T-helper 17 cell (primary cell): ENCODE measurements at places on chromosomes 6 and 20.

GRCh38 chr6:158131926-158132325 is 36.1 kb downstream of the SERAC1 start:
- H3K36me3 ChIP-seq = no peaks in the 10 kb centered on the region
- H3K4me3 ChIP-seq = no peak overlapping the region
- H3K27me3 ChIP-seq = no peaks in the 10 kb centered on the region
- DNase-seq = no peak

- H3K4me1 ChIP-seq = peaks cover 11% of the 10 kb centered on the region
- DNase-seq = no peak
- H3K27me3 ChIP-seq = no peaks in the 10 kb centered on the region
These were observed 5.6 kb upstream of the LY6G5C start for GRCh38 chr6:31686483-31686882.

- no peak overlapping the region for H3K4me3 ChIP-seq
- DNase-seq = no peak
- H3K36me3 ChIP-seq = peaks cover 3% of the 10 kb centered on the region
- peaks cover 3% of the 10 kb centered on the region for H3K4me1 ChIP-seq
- no peak overlapping the region for H3K27ac ChIP-seq
- H3K27me3 ChIP-seq = peaks cover 86% of the 10 kb centered on the region
These were observed 5.8 kb upstream of the SIM1 start for GRCh38 chr6:100470422-100471120.

- H3K27me3 ChIP-seq = no peaks in the 10 kb centered on the region
- H3K4me3 ChIP-seq = no peak overlapping the region
- no peak overlapping the region for H3K27ac ChIP-seq
- DNase-seq = no peak
- H3K36me3 ChIP-seq = peaks cover 2% of the 10 kb centered on the region
These were observed 33.6 kb downstream of the CDK19 start for GRCh38 chr6:110781522-110782214.

DNA sequence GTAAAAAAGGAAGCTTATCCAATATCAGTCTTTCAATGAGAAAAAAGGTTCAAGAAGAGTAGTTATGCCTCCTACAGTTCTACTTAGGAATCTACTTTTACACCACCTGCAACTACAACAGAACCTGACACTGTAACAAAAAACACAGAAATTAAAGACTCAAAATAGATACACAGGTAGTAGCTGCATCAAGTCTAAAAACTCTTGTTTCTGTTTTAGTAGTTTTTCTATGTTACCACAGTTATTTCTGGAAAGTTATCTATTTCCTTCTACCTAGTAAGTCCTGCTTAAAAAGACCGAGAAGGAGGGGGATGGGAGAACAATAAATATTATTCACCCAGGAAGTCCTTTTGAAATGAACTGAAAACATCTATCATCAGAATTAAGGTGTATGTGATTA is 52.5 kb downstream of the ATG5 start:
- H3K27me3 ChIP-seq = no peaks in the 10 kb centered on the region
- no peak overlapping the region for H3K27ac ChIP-seq
- H3K36me3 ChIP-seq = peaks cover 2% of the 10 kb centered on the region
- no peak overlapping the region for H3K4me3 ChIP-seq

DNA sequence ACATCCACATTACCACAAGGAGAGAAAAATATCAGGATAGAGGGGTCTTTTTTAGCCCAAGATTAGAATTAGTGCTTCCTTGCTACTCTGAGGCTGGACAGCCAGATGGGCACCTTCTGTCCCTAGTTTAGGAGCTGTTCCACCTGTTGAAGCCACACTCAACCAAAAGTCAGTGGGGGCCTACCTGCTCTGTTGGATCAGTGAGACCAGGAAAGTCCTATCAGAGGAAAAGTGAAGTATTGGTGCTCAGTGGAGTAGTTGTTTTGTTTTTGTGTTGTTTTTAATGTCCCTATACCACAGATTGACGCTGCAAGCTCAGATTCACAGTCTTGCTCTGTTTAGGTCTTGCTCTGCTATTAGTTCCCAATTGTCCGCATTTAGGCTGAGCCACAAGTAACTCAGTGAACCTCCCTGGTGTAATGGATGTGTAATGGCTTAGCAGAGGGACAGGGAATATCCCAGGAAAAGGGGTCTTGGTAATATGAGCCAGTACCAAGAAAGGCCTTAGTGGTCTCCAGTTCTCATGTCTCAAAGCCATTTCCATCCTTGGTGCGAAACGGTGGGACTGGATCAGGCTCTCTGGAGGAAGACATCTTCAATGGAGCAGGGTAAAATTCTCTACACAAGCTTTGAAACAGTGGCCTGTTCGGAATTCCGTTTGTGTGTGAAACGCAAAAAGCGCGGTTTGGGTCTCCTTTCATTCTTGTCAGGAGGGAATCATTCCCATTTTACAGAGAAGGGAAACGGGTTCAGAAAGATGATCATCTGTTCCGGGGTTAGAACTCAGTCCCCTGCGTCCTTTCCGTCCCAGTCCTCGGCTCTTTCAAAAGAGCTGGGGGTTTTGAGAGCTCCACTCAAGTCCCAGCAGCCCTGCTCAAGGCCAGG is 631 bp upstream of the PABPC1L start:
- H3K27ac ChIP-seq = peak overlapping the region; percentile 85
- H3K36me3 ChIP-seq = no peaks in the 10 kb centered on the region
- no peaks in the 10 kb centered on the region for H3K27me3 ChIP-seq

DNA sequence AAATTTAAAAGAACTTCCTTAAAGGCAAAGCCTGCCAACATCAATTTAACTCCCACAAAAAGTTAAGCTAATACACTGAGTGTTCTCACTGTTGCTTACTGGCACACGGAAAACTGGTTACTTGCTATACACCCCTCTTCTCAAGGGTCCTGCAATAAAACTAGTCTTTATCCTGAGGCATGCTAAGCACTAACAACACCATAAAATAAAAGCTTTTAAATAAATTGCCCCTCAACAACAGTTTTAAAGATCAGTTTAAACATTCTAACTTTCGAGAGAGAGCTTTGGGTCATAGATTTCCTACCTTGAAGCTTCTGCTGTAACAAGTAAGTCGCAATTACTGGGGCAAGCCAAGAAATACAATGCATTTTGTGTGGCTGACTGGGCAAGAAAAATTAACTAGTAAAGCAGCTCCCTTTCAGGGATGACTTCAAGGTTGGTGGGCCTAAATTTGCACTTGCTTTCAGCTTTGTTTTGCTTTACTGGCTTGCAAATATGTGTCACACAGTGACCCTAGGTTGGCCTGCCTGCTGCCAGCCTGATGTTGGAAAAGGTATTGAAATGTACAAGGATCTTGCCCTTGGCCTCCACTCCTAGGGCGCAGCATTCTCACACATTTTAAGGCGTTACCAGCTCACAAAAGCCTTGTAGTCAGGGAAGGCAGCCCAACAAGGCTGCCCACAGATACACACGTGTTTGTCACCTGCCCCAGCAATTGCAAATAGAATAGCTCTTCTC is 4.0 kb upstream of the HEY2 start:
- H3K27ac ChIP-seq = no peak overlapping the region
- no peak overlapping the region for H3K4me3 ChIP-seq
- DNase-seq = no peak
- H3K36me3 ChIP-seq = peaks cover 4% of the 10 kb centered on the region

- H3K27me3 ChIP-seq = peaks cover 17% of the 10 kb centered on the region
- H3K36me3 ChIP-seq = peaks cover 2% of the 10 kb centered on the region
- DNase-seq = no peak
- peaks cover 10% of the 10 kb centered on the region for H3K4me1 ChIP-seq
- peak overlapping the region; percentile 32 for H3K27ac ChIP-seq
- H3K4me3 ChIP-seq = peak overlapping the region; percentile 67
These were observed 18.7 kb downstream of the TUBB2B start for GRCh38 chr6:3208775-3209113.

DNA sequence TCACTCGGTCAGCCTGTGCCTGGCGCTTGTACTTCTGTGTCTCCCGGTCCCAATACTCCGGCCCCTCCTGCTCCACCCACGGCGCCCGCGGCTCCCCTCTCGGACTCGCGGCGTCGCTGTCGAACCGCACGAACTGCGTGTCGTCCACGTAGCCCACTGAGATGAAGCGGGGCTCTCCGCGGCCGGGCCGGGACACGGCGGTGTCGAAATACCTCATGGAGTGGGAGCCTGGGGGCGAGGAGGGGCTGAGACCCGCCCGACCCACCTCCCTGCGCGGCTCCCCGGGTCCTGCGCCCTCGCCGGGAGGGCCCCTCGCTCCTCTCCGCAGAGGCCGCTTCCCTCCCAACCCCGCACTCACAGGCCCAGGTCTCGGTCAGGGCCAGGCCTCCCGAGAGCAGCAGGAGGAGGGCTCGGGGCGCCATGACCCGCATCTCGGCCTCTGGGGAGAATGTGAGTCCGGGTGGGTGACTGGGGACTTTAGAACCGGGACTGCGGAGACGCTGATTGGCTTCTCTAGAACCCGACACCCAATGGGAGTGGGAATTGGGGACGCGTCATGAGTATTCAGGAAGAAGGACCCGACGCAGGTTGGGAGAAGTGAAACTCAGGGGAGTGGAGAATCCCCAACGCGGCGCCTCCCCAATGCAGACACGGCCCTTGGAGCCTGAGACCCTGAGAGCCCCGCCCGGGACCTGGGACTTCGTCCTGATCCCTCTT is at the start of gene HLA-C:
TSS of gene HLA-C (minus strand) at position 452 of the 717 bp plus-strand sequence. CDS start at position 431, 21 bp downstream.
- H3K4me3 ChIP-seq = peak within 1 kb of the TSS; percentile 97
- peak; percentile 84 for DNase-seq
- peaks cover 23% of the 10 kb centered on the region for H3K36me3 ChIP-seq
- peaks cover 69% of the 10 kb centered on the region for H3K4me1 ChIP-seq
- H3K27ac ChIP-seq = peak within 1 kb of the TSS; percentile 100
- no peaks in the 10 kb centered on the region for H3K27me3 ChIP-seq

GRCh38 chr20:63452821-63453523 is 19.5 kb downstream of the KCNQ2 start:
- H3K27ac ChIP-seq = no peak overlapping the region
- DNase-seq = no peak
- peaks cover 2% of the 10 kb centered on the region for H3K4me1 ChIP-seq
- H3K36me3 ChIP-seq = no peaks in the 10 kb centered on the region
- peaks cover 19% of the 10 kb centered on the region for H3K27me3 ChIP-seq

DNA sequence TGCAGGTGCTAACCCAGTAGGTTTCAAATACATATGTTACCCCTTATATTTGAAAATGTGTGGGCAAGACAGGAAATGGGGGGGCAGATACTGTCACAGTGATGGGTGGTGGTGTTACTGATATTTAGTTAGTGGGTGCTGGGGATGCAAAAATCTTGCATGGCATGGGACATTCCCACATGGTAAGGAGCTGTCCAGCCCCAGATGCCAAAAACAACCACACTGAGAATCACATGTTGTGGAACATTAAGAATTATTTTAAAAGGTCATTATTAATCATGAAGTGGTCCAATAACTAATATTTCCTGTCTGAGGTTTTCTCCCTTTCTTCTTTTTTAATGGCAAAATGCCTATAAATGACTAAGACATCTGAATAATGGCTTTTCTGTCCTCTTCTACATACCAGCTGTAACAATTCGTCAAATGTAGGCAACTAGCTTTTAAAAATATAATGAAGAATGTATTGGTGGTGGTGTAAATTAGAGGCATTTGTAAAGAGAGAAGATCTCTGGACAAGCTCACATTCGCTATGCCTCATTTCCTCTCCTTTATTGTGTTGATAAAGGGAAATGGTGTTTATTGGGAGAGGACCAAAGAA is 57.3 kb upstream of the SLC35B3 start:
- H3K36me3 ChIP-seq = no peaks in the 10 kb centered on the region
- H3K4me1 ChIP-seq = no peaks in the 10 kb centered on the region
- no peak overlapping the region for H3K4me3 ChIP-seq

- H3K27ac ChIP-seq = no peak overlapping the region
- peaks cover 36% of the 10 kb centered on the region for H3K4me1 ChIP-seq
- no peak for DNase-seq
- H3K27me3 ChIP-seq = no peaks in the 10 kb centered on the region
These were observed 114.8 kb downstream of the FOXO3 start for GRCh38 chr6:108675226-108676200.

GRCh38 chr20:6058684-6059295 is 4.9 kb upstream of the LRRN4 start:
- H3K4me3 ChIP-seq = no peak overlapping the region
- no peak for DNase-seq
- no peak overlapping the region for H3K27ac ChIP-seq
- peaks cover 4% of the 10 kb centered on the region for H3K36me3 ChIP-seq

DNA sequence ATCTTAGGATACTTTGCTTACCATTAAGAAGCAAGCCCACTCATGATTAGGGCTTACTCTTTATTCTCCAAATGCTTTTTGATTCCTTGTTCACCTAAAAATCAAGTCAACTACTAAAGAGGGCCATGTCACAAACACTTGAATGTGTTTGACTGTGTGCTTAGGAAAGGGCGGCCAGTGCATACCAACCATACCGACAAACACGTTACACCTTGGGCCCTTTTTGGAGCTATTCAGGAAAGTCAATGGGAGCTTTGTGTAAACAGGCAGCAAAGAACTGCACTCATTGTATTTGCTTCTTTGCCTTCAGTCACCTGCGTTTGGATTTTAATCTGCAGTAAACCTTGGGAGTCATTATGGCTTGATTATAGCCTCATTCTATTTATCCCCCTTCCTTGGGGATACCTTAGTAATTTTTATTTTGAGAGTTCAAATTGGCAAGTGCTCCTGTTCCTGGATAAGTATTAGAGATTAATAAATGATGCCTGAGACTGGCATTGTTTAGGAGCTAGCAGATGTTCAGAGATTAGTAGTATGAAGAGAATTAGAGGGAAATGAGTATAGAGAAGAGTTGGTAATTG is 102.6 kb upstream of the HDGFL1 start:
- DNase-seq = no peak
- no peak overlapping the region for H3K4me3 ChIP-seq
- no peaks in the 10 kb centered on the region for H3K27me3 ChIP-seq
- H3K36me3 ChIP-seq = no peaks in the 10 kb centered on the region
- H3K27ac ChIP-seq = no peak overlapping the region
- H3K4me1 ChIP-seq = no peaks in the 10 kb centered on the region

DNA sequence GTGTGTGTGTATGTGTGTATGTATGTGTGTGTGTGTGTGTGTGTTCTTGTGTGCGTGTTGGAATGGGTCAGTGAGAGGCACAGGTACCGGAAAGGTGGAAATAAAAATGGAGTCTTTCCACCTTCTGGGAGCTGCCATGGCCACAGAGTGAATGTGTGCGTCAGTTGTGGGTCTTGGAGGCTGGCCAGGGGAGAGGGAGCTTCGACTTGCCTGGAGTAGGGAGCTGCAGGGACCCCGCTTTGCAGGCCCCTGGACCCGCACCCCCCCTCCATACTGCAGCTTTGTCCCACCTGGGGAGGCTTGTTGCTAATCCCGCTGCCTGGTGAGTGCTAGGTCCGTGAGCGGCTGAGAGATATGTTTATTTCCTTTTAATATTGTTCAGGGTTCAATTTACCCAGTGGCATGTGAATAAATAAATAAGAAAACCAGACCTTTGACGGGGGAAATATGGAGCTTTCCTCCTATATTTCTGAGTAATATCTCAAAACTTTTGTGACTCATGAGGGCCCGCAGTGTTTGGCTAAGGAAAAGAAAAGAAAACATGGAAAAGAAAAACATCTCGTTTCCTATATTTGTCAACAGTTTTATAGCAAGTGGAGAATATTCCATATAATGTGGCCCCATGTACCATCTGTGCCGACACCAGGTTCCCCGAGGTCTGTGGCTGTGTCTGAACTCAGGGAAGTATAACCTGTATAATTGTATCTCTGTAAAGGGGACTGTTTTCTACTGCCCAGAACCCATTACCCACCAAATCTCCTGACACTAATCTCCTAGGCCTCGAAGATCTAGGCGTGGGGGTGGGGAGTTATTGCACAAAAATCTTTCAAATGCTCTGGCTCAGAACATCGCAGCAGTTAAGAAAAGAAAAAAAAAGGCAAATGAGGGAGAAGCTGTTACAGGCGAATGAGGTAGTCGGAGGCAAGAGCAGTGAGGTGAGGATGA is 24.6 kb upstream of the CCDC167 start:
- no peaks in the 10 kb centered on the region for H3K27me3 ChIP-seq
- peak overlapping the region; percentile 29 for H3K27ac ChIP-seq
- peaks cover 16% of the 10 kb centered on the region for H3K4me1 ChIP-seq
- peaks cover 3% of the 10 kb centered on the region for H3K36me3 ChIP-seq
- no peak for DNase-seq
- no peak overlapping the region for H3K4me3 ChIP-seq
